ENCODE measurements at places on chromosomes 3 and 15.

DNA sequence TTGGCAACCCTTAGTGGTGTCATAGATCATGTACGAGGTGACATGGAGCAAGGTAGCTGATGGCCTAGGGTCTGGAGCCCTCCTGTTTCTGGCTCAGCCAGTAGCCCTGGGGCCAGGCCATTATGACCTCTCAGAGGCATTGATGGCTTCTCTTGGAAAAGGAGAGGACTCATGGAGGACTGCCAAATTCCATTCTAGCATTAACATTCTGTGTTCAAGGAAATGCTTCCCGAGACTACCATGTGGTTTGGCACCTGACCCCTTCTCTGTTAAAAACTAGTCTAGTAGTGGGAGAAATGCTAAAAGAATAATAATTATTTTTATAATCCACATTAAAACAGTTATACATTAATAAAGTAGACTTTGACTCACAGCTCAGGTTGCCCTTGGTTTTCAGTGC is 40.2 kb upstream of the ADAMTSL3 start:
- no peak for DNase-seq

DNA sequence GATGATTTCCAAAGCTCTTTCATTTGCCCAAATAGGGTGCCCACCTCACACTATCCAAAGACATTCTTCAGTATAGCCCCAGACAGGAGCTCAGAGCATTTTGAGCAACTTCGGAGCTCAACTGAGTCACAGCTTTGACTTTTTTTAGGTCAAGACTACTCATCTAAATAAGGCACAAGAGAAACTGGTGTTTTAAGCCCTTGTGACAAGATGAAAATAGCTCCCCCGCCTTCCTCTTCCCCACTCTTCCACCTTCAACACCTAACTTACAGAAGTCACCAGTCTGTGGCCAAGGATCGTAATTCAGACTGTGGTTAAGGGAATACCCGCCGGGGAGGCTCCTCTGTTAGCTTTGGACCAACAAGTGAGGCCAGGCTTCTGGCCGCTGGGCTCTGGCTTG is 60.4 kb upstream of the CA12 start:
- DNase-seq, result no peak

- DNase-seq, result no peak
These were observed 98.4 kb upstream of the LRRFIP2 start for GRCh38 chr3:37272741-37273140.

GRCh38 chr3:108391917-108392593 is 95.7 kb downstream of the HHLA2 start:
- no peak for DNase-seq

GRCh38 chr3:72488738-72489035 is 359.6 kb downstream of the SHQ1 start:
- no peak for DNase-seq

DNA sequence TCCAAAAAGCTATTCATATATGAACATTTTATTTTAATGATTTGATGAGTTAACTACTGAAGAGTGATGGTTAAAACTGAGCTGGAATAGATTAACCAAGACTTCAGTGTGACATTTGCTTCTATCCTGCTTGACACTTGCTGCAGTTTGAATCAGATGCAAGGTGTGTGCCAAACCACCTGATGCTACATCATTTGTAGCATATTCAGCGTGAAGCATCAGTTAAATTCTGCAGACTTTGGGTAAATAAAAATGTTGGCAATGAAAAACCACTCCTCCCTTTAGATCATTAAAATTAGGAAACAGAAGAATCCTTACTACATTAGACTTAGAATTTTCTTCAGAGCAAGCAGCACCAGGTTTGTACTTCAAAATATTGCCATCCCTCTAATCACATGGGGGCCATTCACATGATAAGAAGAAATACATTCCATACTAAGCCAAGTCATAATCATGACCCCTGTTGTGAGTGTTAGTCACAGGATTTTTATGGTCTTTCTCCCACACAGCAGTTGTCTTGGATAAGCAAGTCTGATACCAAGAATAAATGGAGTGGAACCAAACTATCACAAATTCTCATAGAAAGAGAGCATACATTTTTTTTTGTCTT is 160.7 kb upstream of the TNIK start:
- DNase-seq, result no peak

GRCh38 chr3:165206454-165207266 is 10.5 kb upstream of the SLITRK3 start:
- DNase-seq, result no peak

DNA sequence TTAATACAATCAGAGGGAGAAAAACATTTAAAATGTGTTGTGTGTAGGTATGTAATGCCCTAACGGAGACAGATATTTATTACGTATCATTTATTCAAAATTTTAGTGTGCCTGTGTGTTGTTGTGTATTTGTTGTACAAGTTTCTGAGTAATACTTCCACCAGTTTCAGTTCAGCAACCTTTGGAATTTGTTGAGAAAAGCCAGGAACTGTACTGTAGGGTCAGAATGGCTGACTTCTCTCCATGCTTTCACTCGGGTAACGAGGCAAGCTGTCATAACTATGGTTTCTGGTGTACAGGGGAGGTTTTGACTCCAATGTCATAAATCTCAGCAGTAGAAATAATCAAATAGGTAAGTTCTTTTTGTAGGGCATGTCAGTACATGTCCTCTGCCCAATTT is 23.8 kb upstream of the CNTN6 start:
- no peak for DNase-seq

DNA sequence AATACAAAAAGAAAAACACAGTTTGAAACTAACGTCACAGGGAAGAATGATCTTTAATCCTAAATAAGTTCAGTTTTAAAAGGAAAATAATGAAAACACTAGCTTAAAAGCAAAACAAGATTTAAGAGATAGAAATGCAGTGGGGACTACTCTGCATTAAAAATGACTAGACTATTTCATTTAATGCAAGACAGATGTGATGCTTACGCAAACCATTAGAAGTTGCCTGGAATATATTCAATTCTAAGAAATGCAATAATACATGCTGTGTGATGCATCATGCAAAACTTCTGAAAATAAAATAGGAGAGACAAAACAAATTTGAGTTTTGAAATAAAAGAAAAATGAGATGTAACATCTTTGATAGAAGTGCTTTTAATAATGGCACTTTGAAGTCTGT is 97.6 kb upstream of the STRIT1 start:
- DNase-seq, result no peak

All from stimulated activated naive CD4-positive, alpha-beta T cell (primary cell).